LHCN-M2 (cell line): ENCODE measurements at places on chromosomes 5 and 9. TPM values are rescaled to one million over a fixed set of nuclear protein-coding genes. Genes with fewer than 3 reads are reported as not detected.

DNA sequence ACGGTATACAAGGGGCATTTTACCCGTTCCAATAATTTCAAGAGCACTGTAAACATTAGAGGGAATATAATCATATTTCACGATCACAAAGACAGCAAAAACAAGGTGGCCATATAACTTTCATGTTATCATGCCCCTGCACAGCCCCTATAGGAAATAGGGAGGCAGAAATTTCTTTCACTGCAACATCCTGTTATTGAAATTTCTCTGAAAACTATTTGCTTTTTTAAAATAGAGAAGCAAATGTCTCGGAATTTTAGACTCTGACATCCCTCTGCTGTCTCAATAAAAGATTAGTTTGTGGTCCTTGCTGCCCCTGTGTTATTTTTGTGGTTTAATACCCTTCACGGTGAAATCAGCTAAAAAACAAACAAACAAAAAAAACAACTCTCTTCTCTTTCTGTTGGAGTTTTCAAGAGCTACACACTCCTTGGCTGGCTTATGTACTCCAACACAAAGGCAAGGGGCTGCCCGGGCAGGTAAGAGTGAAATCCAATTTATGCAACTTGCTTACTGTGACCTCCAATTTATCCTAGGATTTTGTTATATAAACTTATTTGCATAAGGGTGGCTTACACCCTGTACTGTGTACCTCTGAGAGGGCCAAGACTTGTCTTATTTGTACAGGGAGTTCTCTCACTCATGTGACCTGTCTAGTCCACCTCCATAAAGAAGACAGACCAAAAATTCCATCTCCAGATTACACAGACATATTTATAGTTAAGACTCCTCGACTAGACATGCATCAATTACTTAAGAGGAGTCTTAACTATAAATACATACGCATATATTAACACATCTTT is 223.6 kb downstream of the MLLT3 start:
- no peak for DNase-seq

- no peak for DNase-seq
These were observed 62.1 kb downstream of the INSYN2B start for GRCh38 chr5:169918228-169918627.

- DNase-seq, result peak; percentile 55
These were observed 44.0 kb upstream of the SVEP1 start for GRCh38 chr9:110623462-110624025.

DNA sequence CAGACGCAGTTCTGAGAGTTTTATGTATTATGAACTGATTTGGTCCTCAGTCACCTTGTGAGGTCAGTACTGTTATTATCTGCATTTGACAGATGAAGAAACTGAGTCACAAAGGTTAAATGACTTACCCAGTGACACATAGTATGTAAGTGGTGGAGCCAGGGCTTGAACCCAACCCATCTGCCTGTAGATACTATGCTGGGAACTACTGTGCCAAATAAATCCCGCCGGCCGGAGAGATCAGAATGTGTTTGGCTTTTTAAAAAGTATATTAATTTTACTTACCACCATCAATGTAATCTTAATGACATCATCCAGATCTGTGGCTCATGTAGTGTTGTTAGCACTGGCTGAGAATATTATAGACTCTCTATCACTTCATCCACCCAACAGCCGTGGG is 80.8 kb downstream of the ZNF618 start:
- no peak for DNase-seq

The RNF180 gene
- 1.9 and 3.1 TPM in 2 replicates for total RNA-seq

DNA sequence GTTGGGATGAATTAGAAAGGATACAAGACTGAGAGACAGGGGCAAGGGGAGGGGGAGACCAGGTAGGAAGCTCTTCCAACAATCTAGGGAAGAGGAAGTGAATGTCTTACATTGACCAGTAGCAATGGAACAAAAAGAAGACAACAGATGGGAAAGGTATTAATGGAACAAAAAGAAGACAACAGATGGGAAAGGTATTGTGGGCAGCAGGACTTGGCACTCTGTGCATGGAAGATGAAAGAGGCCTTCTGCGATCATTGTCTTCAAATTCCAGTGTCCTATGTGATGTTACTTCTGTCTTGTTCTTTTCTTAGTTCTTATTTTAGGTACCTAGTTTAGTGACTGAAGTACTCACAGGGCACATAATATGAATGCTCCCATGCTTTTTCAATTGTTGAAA is 161.8 kb downstream of the PALM2AKAP2 start:
- no peak for DNase-seq

The INSL6 gene
- total RNA-seq, result not detected in 2 replicates

- DNase-seq, result no peak
These were observed 305.0 kb downstream of the RASEF start for GRCh38 chr9:82757924-82758323.

DNA sequence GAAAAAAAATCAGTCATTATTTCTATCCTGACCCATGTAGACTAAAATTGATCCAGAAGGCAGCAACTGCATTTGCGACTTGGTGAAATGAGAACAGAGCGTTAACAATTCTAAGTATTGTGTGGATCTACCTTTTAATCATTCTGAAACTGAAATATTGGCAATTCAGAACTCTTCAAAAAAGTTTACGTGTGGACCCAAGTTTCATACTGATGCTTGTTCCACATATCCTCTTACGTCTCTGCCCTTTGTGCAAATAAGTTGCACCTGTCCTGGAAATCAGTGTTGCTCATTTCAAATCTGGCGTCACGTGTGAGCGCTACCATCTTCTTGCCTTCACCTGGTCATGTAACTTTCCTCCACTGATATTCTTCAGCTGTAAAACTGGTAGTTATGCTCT is 74.7 kb downstream of the NTRK2 start:
- no peak for DNase-seq

- peak; percentile 51 for DNase-seq
These were observed 13.3 kb upstream of the RECK start for GRCh38 chr9:36023260-36024048.

- DNase-seq, result no peak
These were observed 42.5 kb downstream of the SEMA4D start for GRCh38 chr9:89455356-89455824.

- no peak for DNase-seq
These were observed 105.6 kb downstream of the PLCXD3 start for GRCh38 chr5:41404757-41405156.

The SPINK5 gene
- total RNA-seq, result not detected in 2 replicates

- DNase-seq, result no peak
These were observed 13.1 kb upstream of the SPINK13 start for GRCh38 chr5:148255456-148255855.

DNA sequence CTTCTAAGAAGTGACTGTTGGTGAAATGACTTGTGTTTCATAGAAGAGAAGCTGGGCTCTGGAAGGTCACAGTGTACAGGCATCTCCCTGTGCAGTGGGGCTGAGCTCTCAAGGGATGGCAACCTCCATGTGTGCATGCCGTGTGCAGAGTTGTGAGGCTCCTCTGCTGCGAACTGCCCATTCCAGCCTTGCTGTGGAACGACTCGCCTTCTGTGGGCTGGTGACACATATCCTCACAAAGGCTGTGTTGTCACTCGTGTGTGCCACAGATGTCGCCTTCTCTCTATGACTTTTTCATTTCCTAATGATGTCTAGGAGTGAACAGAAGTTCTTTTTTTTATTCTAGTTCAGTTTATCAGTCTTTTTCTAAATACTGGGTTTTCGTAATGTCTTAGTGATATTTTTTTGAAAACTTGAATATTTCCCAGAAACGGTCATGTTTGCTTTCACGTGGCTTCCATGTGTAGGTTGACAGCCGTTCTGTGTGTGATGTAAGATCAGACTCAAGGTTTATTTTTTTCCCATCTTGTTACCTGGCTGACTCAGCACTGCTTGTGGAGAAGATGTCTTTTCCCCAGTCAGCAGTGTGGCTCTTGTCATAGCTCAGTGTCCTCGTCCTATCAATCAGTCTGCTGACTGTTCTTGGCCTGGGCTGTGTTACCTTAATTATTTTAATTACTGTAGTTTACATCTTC is 57.3 kb upstream of the CACNA1B start:
- DNase-seq, result peak; percentile 18

The LRRC19 gene
- not detected in 2 replicates for total RNA-seq

DNA sequence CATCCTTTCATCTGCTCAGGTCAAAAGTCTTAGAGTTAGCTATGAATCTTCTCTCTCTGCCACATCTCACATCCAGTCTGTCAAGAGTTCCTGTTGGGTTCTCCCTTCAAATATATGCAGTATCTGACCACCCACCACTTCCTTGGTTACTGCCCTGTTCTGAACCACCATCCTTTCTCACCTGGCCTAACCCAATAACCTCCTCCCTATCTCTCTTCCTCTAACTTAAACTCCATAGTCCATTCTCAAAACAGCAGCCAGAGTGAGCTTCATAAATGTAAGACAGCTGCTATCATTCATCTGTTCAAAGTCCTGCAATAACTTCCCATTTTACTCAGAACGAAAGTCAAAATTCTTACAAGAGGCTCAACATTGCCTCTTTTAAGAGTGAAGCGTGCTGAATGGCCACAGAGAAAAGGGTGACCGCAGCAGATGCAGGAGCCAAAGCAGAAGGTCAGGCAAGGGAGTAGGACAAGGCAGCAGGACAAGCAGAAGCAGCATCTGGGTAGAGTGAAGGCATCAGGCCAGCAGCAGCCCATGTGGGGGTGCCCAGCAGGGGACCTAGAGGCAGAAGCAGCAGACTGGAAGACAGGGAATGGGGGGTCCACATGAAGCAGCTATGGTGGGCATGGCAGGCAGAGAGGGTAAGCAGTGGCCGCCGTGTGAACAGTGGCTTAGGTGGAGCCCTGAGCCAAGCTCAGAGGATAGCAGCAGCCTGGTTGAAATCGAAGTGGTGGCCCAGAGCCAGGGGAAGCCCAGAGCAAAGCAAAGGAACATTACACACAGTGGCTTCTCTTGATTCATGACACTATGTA is 39.3 kb upstream of the CDC42SE2 start:
- no peak for DNase-seq

DNA sequence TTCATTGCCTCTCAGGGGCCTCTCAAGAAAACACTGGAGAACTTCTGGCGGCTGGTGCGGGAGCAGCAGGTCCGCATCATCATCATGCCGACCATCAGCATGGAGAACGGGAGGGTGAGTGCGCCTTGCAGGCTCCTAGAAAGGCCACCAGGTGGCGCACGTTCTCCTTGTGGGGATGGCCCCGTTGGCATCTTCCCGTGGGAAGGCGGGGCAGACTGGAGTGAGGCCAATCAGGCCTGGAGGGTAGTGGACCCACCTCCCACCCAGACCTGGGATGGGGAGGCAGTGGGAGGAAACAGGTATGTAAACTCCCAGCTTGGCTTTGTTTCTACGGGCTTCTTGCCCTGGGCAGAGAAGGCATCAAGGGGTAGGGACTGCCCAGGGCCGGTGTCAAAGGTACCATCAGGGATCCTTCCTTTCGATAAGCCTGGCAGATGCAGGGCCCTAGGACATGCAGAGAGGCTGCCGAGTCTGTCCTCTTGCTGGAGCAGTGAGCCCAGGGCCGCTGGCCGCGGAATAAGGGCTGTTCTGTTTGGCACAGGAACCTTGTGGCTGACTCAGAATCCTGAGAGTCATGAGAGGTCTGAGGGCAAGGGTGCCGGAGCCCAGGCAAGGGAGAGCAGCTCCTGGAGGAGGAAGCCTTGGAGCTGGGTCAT is 18.9 kb upstream of the SPTLC1 start:
- DNase-seq, result peak; percentile 76

The INSL4 gene
- not detected in 2 replicates for total RNA-seq

DNA sequence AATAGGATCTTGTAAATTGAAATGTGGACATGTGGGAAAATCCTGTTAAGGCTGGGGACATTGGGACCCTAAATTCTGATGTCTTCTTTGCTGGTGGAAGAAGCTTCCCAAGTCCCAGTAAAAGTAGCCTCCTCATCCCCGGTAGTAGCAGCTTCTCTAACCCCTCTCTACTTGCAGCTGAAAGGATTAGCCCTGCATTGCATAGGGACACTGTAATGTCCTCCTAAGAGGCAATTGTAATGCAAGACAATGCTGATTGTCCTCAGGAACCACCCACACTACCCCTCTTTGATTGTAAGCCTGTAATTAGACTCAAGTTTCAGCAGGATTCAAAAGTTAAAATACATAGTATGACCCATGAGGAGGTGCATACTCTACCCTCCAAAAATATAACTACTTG is 1938.4 kb upstream of the C9orf72 start:
- no peak for DNase-seq

- DNase-seq, result no peak
These were observed 67.7 kb upstream of the LMX1B start for GRCh38 chr9:126546036-126546435.

DNA sequence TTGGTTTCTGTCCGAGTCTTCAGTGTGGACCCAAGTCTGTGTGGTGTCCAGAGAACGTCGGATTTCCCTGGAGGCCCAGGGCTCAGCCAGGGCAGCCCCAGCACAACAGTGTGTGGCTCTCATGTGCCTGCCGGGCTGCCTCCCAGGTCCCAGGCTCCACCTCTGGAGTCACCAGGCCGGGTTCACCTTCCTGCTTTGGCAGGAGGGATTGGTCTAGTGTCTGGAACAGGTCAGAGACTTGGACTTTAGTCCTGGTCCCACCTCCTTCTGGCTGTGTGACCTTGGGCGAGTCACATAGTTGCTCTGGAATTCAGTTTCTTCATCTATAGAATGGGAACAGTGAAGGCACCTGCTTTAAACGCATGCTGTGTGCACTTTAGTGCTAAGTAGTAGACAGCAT is 3.2 kb downstream of the DOLPP1 start:
- no peak for DNase-seq

The UBE2QL1 gene
- not detected in 2 replicates for total RNA-seq

DNA sequence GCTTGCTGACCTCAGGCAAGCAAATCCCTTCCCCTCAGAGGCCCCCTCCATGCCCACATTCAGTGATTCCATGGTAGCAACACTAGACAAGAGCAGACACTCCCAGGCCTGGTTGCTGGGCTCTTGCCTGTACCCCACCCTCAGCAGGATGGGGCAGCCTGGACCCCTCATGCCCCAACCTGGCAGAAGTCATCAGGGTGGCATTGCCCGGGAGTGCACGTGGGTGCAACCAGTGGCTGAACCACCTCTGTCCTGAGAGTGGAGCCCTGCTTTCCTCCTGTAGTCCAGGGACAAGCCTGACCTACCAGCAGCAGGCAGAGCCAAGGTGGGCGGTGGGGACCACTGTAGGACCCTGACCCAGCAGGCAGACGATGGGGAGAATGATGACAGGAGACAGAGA is 65.8 kb upstream of the TBC1D2 start:
- DNase-seq, result no peak

DNA sequence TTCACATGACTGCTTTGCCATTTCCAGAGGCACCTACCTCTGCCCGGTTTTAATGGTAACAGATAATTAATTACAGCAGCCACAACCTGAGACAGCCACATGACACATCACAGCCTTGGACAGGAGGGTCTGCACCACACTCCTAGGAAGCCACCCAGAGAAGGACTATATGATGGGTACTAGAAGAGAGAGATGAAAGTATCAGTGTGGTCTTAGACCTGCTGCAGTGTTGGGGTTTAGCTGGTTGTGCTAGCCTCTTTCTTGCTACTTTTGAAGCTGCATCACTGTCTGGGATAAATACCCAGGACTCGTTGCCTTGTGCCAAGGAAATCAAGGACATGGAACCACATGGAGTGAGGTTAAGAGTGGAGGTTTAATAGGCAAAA is 266.4 kb downstream of the ICE1 start:
- no peak for DNase-seq

- DNase-seq, result no peak
These were observed 114.6 kb downstream of the FSTL4 start for GRCh38 chr5:133497608-133498348.

The NPDC1 gene
- 5.3 and 5.5 TPM in 2 replicates for total RNA-seq
